Activated T-cell treated with anti-CD3 and anti-CD28 coated beads, Interleukin-2, amount 50 U/mL, for 48 hours (primary cell): ENCODE measurements at places on chromosomes 6 and 20.

DNA sequence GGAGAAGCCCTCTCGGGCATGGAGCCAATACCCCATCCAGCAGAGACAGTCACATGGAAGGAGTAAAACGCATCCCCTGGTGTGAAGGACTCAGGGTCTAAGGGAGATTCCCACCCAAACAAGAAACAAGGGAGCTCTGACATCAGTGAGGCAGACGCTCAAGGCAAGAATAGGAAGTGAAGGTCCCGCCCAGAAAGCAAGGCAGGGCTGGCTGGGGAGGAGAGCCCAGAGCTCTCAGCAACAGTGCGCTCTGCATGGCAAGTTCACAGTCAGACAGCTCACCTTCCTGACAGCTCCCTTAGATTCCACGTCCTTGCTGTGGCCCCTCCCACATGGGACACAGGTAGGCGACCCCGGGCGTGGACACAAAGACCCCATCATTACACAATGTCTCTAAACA lies 85.6 kb downstream of the TTLL2 start:
- no peak for DNase-seq

DNA sequence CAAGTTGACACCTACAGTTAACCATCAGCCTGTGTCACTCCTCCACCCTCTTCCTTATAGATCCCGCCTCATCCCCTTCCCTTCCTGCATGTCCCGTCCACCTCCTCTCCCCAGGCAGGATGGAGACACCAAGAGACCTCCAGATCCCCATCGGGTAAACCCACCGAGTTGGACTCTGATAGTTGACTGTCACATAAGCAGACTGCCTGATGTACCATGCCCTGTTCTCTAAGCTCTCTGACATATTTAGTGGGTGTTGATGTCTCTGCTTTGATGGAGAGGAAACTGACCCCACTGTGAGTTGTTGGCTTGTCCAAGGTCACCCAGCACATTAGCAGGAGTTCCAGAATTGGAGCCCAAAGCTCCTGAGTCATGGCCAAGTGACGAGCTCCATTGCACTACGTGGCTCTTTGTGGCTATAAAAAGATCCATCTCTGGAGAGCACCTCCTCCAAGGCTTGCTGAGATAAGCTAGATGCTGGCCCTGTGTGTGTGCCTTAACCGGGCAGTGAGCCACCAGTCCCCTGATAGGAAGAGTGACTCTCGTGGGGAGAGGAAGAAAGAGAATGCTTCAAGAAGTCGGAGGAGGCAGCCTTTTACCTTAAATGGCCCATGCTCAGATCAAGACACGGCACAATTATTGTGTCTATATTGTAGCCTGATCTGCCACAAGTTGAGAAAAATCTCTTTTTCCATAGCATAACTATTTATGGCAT lies 236.0 kb upstream of the ECI2 start:
- no peak for DNase-seq

DNA sequence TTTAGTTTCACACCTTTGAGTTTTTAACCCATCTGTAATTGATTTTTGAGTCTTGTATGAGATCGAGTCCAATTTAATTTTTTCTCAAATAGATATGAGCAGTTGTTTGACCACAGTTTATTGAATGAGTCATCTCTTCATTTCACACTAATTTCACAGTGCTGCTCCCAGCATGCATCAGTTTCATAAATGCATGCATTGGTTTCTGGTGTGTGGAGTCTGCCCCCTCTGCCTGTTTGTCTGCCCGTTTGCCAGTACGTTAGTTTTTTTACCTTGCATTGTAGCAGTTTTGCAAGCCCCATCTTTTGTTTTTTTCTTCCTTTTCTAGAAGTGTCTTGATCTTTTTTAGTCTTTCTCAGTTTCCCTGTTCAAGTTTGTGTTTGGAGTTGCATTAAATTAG lies 11.9 kb downstream of the SLX4IP start:
- peak; percentile 43 for DNase-seq

- DNase-seq = no peak
Observed at GRCh38 chr6:32983964-32984621, 15.7 kb downstream of the BRD2 start.

GRCh38 chr6:37558168-37558567 lies 58.5 kb upstream of the CCDC167 start:
- DNase-seq = no peak

DNA sequence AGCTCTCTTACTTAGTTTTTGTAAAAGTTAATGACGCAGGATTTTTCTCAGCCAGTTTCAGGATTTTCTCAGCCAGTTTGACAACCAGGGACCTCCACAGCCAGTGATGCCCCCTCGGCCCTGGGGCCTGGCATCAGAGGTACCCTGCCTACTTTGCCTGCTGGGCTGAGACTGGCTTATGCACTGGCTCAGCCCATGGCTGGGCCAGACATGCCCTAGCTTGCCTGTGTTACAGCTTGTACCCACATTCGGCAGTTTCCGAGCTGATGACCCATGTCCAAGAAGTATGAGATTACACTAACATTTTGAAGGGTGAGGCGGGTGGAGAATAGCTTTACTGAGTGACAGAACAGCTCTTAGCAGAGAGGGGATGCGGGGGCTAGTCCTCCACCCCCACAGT lies 406.1 kb upstream of the HSF2 start:
- no peak for DNase-seq

DNA sequence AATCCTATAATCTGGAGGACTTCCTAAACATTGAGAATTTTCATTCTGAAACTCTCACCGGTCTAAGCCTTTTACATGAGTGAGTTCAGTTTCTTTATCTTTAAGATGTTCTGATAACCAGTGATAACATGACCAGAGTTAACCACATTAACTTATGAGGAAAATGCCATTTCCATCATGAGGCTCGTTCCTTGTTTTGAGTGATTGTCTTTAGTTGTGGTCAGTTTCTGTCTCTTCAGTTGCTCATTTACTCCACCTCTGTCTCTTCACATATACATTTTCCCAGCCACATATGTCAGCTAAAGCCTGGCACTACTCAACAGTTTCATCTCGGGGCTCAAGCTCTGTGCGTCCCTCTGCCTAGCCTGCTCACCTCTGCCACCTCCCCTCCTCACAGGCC lies 70.4 kb downstream of the JAG1 start:
- peak; percentile 42 for DNase-seq

DNA sequence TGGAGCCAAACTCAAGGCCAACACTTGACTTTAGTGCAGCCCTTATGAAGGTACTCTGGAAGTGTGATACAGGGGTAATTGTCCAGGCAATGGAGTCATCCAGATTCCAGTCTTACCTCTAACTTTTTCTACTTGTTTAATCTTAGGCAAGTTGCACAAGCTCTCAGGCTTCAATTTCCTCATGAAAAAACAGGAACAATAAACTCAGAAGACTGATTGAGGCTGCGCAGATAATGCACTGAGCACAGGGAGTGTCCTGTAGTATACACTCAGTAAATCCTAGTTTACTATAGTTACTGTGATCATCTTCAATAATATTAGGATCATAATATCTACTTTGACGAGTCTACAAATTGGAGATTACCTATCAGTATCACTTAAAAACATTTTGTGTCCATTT lies 127.5 kb upstream of the SMLR1 start:
- no peak for DNase-seq

GRCh38 chr6:7959453-7959852 lies 48.9 kb upstream of the TXNDC5 start:
- DNase-seq = no peak

GRCh38 chr6:30931969-30932645 lies at the start of gene SFTA2:
SFTA2 (minus strand) TSS chr6:30932170; CDS start chr6:30932096, 74 bp downstream.
- DNase-seq = no peak

- no peak for DNase-seq
Observed at GRCh38 chr20:50252701-50253100, 62.1 kb downstream of the CEBPB start.

DNA sequence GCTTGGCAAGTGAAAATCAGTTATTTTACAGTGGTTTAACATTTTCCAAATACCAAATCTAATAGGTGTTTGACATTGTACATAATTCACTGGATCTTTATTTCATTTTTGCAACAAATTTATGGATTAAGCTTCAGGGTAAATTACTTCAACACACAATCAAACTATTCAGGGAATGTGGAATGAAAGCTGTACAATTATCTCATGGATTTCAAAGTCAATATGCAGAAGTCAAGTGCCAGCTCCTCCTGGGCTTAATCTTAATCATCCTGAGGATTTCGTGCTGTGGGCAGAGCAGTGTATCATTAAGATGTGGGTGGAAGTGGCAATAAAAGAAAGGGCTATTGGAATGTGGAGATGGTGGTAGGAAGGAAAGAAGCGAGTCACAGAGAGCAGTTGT lies 548.8 kb downstream of the COL12A1 start:
- no peak for DNase-seq

- no peak for DNase-seq
Observed at GRCh38 chr6:112209131-112209530, 45.2 kb downstream of the LAMA4 start.

DNA sequence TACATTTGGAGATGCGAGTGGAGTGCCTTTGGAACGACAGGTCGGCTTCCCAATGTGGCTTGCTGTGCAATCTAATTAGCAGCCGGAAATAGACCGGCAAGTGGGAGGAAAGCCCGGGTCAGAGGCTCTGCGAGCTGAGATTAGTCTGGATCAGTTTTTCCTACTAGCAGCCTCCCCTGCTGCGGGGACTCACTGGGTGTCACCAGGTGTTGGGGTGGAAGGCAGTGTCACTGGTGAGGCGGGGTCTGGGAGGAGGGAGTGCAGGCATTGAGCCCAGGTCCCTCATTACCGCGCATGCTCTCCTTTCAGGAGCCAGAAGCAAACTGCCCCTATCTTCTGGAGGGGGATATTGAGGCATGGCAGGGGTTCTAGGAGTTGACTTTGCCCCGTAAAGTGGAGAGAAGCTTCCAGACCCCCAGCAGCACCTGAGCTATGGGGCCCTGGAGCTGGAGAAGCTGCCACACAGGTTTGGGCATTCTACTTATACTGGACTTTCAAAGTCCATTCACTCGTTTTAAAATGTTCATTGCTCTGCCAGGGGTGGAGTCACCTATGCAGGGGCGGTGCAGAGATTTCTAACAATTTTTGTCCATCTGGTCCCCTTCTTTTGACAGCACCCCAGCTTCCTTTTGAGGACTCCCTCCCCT lies 11.0 kb downstream of the SULF2 start:
- no peak for DNase-seq

DNA sequence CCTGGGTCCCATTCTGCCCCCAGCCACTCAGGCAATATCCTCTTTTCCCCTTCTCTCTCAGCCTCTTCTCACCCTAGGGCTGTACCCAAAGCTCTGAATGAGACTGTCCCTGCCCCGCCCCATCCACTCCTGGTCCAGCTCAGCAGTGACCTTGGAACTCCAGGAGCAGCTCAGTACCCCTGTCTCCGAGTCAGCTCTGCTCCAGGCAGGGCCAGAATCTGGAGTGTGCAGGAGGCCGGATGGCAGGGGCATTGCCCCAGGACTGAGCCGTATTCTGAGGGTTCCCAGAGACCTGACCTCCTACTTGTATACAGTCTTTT lies 2.0 kb upstream of the RAET1G start:
- peak; percentile 22 for DNase-seq

GRCh38 chr6:149200282-149200945 lies 117.1 kb upstream of the TAB2 start:
- DNase-seq = no peak

DNA sequence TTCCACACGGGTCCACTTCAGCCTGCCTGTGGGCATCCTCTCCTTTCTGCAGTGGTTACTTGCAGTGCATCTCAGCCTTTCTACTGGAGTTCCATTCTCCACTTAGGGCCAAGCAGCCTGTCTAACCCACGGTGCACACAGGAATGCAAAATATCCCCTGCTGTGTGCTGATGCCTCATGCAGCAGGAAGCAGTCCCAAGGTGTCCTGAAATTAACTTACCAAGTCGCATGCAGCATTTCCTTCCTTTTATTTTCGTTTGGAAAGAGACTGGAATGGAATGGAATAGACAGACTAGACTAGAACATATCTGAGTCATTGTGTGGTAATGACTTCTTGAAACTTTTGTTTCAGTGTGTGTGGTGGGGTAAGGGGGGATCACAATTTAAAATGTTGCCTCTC lies 25.9 kb upstream of the FOXQ1 start:
- no peak for DNase-seq

DNA sequence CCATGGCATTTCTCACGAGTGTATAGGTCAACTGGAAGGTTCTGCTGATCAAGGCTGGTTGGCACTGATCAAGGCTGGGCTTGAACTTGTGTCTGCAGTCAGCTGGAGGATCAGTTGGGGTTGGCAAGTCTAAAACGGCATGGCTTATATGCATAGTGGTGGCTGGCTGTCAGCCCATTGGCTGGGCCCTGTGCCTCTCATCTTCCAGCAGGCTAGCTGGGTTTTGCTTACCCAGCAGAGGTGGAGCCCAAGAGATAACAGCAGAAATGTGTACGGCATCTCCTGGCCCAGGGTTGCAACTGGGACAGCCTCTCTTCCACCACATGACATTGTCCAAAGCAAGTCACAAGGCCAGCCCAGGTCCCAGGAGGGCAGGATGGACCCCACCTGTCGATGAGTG lies 158.2 kb downstream of the BMP7 start:
- no peak for DNase-seq

DNA sequence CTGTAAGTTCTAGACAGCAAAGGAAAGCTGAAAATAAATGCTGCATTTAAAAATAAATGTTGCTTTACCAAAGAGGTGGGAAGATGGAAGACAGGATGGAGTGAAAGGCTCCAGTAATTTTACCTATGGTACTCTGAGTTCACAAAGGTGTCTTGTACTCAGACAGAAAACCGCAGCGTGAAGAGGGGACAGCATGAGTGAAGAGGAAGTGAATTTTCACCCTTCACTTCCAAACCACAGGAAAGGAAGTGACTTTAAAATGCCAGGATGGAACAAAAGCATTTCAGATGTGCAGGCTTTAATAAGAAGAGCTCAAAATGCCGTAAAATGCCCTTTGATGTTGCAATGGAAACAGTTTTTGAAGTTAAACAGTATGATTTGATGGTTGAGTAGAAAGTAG lies 91.2 kb upstream of the TINAG start:
- DNase-seq = no peak

- no peak for DNase-seq
Observed at GRCh38 chr6:153123801-153124200, 7.3 kb downstream of the RGS17 start.

DNA sequence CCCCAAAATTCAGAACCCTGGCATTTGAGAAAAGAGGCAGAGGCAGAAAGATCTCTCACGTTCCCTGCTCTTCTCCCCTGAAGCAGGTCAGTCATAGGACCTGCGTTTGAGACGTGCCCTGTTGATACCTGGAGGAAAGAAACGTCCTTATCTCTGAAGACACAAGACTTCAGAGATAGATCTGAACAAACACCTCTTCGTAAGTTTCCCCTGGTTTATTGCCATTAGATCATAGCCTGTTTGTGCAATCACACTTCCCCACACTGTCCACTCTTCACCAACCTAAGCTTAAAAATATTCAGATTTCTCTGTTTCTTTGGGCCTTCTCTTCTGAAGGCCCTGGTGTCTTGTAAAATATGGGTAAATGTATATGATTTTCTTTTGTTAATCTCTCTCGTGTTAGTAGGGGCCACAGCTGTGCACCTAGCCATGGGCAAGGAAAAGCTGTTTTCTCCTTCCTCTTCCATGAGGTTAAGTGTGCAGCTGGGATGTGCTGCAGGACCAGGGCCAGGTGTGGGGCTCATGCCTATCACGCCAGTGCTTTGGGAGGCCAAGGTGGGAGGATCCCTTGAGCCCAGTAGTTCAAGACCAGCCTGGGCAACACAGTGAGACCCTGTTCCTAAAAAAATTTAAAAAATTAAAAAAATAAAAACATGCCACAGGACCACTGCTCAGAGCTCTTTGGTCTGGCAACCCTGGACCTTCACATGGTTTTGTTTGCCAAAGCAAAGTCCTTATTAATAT lies 4.7 kb upstream of the SLC22A2 start:
- DNase-seq = no peak

GRCh38 chr6:109892451-109893435 lies 85.4 kb upstream of the GPR6 start:
- DNase-seq = no peak

GRCh38 chr6:144729502-144729901 lies 444.4 kb downstream of the UTRN start:
- no peak for DNase-seq

- no peak for DNase-seq
Observed at GRCh38 chr6:112827793-112828192, 480.7 kb downstream of the RFPL4B start.
